NCI-H2029 treated with DMSO at 0.1 percent for 48 hours (cell line): ENCODE measurements at places on chromosomes 5 and 9.

GRCh38 chr5:5695266-5695665 is 272.8 kb downstream of the ICE1 start:
- DNase-seq, result no peak

DNA sequence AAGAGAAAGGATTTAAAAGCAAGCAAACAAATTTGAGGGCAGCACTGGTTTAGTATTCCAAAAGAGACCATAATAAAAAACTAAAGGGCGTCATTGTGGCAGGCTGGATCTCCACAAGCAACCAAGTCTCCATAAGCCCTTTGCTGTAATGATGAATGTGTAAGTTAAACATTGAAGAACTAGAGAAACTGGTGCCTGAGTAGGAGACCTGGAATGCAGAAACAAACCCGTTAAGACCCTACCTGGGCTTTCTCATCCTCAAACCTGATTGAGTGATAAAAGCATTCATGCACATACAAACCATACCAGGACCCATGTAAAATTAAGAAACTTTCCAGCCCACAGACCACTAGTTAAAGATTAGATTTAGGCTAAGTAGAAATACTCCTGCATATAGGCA is 1.9 kb upstream of the SCGB3A2 start:
- no peak for DNase-seq

DNA sequence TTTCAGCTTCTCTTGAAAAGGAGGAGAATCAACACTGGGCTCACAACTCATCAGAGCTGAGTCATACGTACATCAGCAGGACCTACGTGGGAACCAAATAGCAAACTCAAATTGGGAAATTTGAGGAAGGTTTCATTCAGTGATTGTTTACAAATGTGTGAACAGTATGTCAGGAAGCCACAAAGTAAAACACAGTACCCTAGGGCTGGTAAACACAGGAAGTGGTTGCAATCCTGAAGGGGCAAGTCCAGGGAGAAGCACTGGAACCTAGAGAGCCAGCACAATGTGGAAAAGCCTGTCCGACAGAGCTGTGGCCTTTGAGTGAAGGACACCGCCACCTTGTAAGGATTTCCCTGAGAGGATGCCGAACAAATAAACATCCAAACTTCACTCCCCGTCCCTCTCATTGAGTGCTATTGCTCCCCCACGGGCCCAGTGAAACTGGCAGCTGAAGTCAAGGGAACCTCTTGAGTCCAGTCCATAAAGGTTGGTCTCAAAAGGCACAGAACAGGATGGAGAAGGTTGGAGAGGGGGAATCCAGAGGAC is 26.7 kb upstream of the RICTOR start:
- no peak for DNase-seq

DNA sequence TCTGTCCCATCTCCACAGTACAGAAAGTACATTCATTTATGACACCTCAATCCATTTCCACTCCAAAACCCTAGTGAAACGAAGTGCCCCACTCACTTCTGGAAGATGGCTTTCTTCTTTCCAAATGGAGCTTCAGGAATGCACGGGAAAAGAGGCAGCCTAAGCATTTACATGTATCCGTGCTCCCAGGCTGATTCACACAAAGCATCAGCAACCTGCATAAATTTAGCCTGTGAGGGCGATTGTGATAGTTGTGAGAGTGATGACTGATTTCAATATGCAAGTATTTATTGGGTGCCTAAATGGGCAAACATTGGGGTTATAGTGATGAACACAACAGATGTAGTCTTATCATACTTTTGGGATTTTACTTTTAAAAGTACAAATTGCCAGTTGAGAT is 86.6 kb downstream of the PLPPR1 start:
- no peak for DNase-seq

DNA sequence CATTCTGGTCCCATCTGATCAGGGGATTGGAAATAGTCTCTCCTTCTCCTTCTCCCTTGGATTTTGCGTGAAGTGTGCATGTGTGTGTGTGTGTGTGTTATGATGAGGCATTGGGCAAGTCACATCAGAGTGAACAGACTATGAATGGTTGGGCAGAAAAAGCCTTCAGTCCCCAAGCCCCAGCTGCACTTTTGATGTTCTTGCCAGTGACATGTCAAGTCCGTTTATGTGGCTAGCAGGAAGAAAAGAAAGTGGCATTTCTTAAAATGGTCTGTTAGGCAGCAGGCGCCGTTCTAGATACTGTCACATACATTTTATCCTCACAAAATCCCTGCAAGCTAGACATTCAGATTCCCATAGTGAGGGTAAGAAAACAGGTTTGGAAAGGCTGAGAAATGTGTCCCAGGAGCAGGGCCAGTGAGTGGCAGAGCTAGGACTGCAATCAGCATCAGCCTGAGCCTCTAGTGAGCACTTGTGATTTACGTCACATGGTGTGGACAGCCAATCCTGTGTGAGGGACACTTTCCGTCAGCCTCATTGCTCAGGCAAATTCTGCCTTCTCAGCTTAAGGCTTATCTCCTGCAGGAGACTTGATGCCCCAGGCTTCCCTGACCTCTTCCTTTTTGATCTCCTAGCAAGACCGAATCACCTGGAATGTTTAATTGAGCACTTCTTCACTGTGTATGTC is 60.4 kb downstream of the GLRA1 start:
- DNase-seq, result no peak

- DNase-seq, result no peak
These were observed 475.7 kb downstream of the EBF1 start for GRCh38 chr5:158623971-158624370.

DNA sequence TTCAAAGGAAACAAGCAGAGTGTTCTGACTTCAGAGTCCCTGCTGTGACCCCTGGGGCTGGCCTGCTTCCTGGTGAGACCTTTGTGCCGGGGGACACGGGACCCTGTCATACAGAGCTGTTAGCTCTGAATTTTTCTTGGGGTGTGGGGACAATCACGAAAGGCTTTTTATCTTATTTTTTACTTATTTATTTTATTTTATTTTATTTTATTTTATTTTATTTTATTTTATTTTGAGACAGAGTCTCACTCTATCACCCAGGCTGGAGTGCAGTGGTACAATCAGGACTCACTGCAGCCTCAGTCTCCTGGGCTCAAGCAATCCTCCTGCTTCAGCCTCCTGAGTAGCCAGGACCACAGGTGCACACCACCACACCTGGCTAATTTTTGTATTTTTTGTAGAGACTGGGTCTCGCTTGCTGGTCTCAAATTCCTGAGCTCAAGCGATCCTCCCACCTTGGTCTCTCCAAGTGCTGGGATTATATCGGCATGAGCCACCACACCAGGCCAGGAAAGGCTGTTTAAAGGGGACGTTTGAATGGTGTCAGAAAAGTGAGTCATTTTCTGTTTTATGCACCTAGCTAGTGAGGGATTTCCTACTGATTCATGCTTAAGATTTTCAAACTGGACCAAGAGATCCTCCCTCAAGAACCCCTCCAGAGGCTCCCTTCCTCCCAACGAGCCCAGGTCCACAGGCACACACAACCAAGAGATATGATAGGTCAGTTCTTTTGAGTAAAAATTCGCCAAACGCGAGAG is 75.7 kb downstream of the OLFM1 start:
- DNase-seq, result no peak

GRCh38 chr5:135602882-135603721 is 24.3 kb upstream of the CXCL14 start:
- DNase-seq, result no peak

DNA sequence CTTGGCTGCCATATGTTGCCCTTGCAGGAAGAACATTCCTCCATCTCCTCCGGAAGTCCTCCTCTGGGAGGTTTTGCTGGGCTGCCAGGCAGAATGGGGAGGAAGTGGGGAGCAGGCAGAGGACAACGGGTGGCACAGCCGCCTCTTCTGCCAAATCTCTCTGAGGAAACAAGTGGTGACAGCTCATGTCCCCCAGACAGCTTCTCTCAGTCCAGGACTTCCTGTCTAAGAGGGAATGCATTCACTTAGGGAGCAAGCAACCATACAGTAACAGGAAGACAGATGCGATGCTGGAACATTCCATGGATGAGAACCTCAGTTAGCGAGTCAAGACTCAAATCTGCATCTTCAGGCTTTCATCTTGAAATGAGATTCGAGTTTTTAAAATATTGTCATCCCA is 701.0 kb downstream of the SEMA5A start:
- no peak for DNase-seq

DNA sequence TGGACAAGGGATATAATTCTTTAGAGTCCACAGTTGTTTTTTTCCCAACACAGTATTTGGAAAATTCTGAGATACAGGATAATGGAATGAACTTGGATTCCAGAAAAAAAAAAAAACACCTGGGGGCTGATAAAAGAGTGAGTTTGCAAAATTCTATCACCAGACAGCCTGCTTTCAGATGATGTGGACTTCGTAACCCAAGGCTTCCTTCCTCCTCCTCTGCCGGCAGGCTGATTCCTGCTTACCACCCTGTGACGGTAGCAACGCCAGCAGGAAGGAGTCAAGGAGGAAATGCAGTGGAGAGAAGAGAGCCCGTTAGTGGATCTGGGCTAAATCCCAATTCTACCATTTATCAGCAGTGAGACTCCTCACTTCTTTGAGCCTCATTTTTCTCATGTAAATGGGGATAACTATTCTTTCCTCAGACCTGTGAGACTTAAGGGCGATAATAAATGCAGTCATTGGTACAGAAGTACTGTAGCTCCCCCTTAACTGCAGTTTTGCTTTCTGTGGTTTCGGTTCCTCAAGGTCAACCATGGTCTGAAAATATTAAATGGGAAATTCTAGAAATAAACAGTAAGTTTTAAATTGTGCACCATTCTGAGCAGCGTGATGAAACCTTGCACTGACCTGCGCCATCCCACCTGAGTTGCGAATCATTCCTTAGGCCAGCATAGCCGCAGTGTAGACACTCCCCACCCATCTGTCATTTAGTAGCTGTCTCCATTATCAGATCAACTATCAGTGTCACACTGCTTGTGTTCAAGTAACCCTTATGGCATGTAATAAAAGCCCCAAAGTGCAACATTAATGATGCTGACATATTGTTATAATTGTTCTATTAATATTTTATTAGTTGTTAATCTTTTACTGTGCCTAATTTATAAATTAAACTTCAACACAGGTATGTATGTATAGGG is 71.4 kb downstream of the DCP2 start:
- DNase-seq, result no peak

- DNase-seq, result peak; percentile 13
These were observed 23.1 kb upstream of the NSMF start for GRCh38 chr9:137482094-137482781.

GRCh38 chr5:83509540-83509939 is 38.0 kb downstream of the VCAN start:
- peak; percentile 75 for DNase-seq

GRCh38 chr9:117044241-117044640 is 357.1 kb downstream of the TRIM32 start:
- DNase-seq, result no peak

DNA sequence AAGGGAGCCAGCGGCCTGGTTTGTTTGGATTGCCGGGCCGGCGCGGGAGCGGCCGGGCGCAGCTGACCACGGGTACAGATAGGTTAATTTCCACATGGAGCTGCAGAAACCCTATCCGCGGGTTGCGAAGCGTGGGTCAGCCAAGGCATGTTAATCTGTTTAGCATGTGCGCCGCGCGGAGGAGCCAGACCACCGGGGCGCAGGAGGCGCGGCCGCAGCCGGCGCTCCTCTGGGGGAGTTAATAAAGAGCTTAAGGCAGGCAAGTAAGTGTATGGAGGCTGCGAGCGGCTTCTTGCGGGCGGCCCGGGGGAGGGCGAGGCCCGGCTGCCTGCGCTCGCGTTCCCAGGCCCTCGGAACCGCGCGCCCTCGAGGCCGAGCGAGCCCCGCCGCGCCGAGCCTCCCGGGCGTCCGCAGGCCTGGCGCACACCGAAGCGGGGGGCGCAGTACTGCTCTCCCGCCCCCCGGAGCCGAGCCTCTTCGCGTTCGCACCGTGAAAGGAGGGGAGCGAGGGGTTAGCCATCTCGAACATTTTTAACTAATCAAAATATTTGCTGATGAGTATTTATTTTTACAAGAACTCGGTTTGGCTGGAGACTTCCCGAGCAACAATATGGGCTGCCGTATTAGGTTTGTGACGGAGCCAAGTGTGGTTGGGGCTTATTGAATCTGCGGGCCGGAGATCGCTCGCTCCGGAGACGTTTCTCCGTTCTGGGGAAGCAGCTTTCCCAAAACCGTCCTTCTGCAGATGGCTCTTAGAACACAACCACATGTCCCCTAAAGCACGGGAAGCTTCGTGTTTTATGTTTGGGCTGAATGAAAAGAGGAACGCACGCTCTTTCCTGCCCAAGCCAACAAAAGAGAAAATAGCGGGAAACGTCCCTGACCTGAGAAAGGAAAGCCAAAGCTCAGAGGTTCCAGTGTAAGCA is 28.8 kb downstream of the FOXD1 start:
- no peak for DNase-seq

GRCh38 chr5:62330302-62330701 is 24.3 kb downstream of the KIF2A start:
- no peak for DNase-seq

GRCh38 chr9:126849591-126850225 is 10.7 kb upstream of the ZBTB34 start:
- no peak for DNase-seq

DNA sequence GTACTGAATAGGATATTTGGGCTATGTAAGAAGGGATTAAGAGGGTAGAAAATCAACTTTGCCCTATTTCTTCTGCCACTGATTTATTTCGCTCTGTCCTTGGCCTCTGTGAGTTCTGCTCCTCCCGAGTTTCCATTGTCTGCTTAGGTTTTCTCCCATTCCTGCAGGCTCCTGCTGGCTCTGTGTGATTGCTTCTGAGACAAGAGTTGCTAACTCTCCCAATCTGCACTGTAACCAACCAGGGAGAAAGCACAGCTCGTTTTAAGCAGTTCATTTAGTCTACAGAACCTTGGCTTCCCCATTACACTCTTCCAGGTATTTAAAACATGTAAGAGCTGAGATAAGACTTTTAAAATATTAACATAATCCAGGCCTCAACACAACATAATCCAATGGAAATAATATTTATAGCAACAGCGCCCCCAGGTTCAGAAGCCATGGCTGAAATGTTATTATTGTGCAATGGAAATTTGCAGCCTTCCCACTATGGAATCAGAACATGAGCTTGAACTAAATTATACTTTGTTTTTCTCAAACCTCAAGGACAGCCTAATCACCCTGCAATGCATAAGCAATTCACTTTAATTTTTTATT is 203.5 kb downstream of the ERCC6L2 start:
- no peak for DNase-seq
